NCI-H1436 treated with DMSO at 0.1 percent for 48 hours (cell line): ENCODE measurements at places on chromosomes 5 and 9.

- no peak for DNase-seq
Observed at GRCh38 chr5:35618304-35618636, 607 bp downstream of the SPEF2 start.

GRCh38 chr5:135185481-135186065, 151.5 kb upstream of the PITX1 start:
- no peak for DNase-seq

GRCh38 chr9:36091026-36091953, 45.2 kb upstream of the GLIPR2 start:
- no peak for DNase-seq

GRCh38 chr9:93650448-93650847, 74.1 kb downstream of the PHF2 start:
- no peak for DNase-seq

DNA sequence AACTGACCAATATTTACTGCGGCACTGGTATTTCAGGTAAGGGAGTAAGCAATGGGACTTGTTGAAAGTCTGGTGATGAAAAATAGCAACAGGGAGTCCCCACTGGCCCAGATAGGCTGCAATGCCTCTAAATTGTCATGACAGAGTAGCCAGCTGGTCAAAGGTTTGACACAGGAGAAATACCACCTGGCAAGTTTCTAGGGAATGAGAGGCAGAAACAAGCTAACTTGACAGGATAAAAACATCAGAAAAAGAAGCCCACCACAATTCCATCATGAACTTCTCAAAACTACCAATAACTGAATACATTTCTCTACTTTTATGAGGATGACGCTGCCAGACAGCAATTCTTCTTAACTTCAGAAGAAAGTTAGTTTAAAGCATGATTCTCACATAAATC, 99.8 kb downstream of the STRBP start:
- no peak for DNase-seq

- no peak for DNase-seq
Observed at GRCh38 chr5:64939772-64940510, 171.2 kb downstream of the CWC27 start.
